HCT116 (cell line): ENCODE measurements at places on chromosomes 3 and 15. TPM values are rescaled to one million over a fixed set of nuclear protein-coding genes. Genes with fewer than 3 reads are reported as not detected.

CKMT1A gene
- 21.6 TPM for total RNA-seq

- no peak overlapping the region for H3K4me3 ChIP-seq
- no peaks in the 10 kb centered on the region for H3K4me1 ChIP-seq
- no peak for DNase-seq
- H3K27ac ChIP-seq = no peak overlapping the region
- no peaks in the 10 kb centered on the region for H3K27me3 ChIP-seq
These were observed 41.4 kb downstream of the PGPEP1L start for GRCh38 chr15:98966091-98966787.

DNA sequence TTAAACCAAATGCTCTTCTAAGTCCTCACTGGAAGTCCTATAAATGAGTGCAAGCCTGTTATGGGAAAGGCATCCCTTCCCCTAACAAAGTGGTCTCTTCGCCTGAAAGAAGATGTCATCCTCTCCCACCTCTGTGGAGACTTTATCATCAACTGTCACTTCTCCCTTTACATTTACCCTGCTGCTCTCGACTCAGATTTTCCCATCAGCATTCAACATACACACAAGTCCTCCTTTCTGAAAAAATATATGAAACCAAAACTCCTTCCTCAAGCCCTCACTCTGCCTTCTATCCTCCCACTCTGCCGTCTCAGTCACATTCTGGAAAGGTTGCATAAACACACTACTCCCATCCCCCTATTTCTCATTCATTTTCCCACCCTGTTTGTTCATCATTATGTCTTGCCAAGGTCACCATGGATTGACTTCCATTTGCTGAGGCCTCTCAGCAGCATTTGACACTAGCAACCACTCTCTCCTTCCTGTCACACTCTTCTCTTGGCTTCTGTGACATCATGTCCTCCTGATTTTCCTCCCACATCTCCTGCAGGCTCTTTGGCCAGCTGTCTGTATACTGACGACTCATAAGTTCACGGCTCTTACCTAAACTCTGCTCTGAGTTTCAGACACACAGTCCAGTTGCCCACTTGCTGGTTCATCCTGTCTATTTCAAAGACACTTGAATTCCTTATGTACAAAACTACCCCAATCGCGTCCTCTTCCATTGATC lies 70.3 kb upstream of the SMAD3 start:
- H3K36me3 ChIP-seq = no peaks in the 10 kb centered on the region
- no peak overlapping the region for H3K4me3 ChIP-seq

DNA sequence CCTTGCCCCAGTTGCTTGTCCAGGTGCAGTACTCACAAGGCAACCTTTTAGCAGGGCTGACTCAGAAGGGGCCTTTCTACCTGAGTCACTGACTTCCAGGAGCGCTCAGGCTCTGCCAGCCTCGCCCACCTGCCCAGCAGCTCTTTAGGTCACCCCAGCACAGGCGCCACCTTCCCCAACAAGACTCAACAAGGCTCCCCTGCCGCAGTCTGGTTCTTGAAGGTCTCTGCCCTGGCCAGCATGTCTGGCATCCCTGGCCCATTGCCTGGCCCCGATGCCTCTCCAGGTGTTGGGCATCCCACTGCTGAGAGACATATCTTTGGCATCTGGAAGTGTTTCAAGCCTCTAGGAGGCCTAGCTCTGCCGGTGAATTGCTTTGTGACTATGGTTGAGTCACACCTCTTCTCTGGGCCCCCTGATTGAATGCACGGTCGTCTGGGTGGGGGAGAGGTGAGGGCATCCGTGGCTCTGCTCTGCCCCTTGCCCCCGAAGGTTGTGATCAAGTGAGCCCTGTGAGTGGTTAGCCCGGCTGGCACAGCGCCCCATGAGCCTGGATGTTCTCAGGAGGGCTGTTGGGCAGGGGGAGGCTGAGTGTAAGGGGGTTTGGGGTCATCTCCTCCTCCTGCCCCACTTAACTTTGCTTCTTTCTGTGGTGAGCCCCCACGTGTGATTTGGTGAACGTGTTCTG lies 21.6 kb downstream of the SNX33 start:
- peak overlapping the region; percentile 94 for H3K27ac ChIP-seq
- peaks cover 96% of the 10 kb centered on the region for H3K4me1 ChIP-seq
- H3K36me3 ChIP-seq = no peaks in the 10 kb centered on the region
- H3K27me3 ChIP-seq = no peaks in the 10 kb centered on the region

GRCh38 chr15:38991701-38992100 lies 427.1 kb upstream of the RASGRP1 start:
- H3K27ac ChIP-seq = no peak overlapping the region
- H3K27me3 ChIP-seq = no peaks in the 10 kb centered on the region
- no peaks in the 10 kb centered on the region for H3K4me1 ChIP-seq

DNA sequence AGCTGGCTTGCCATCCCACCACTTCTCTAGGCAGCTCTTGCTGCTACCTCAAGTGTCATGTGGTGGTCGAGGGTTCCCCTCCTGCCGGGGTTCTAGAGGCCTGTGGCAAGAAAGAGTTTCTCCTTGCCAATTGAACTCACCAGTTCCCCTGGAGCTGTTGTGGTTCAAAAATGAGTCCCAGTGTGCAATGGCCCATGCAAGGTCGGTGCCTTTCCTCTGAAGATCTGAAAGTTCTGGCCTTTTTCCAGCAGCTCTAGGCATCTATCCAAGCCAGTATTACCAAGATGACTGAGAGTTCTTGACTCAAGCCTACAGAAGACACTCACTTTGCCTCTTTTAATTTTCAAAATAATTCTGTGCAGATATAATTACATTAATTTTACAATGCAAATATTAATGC lies 163.6 kb downstream of the KCNMB2 start:
- H3K4me1 ChIP-seq = no peaks in the 10 kb centered on the region
- H3K4me3 ChIP-seq = no peak overlapping the region
- H3K36me3 ChIP-seq = no peaks in the 10 kb centered on the region
- H3K27ac ChIP-seq = no peak overlapping the region

DNA sequence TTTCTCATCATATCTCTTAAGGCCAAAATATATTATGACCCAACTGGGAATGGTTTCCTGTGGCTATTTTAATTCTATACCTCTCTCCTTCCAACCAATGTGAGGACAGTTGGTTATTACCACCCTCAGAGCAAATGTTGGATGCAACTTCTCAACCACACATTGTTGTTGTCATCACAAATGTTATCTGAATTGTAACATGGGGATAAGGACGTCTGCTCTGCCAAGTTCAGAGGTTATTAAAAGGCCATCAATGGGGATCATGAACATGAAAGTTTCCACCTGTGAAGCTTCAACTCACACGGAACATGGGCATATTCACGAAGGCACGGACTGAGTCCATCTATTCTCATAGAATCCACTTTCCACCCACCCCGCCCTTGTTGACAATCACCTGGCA lies 46.8 kb downstream of the MB21D2 start:
- H3K4me1 ChIP-seq = no peaks in the 10 kb centered on the region
- H3K36me3 ChIP-seq = no peaks in the 10 kb centered on the region
- no peak overlapping the region for H3K4me3 ChIP-seq
- no peak for DNase-seq
- no peaks in the 10 kb centered on the region for H3K27me3 ChIP-seq

ST8SIA2 gene
- not detected for total RNA-seq

- peaks cover 12% of the 10 kb centered on the region; the same call in 1 of the 2 replicates for H3K4me1 ChIP-seq
- no peak overlapping the region for H3K27ac ChIP-seq
These were observed 99.2 kb upstream of the MLF1 start for GRCh38 chr3:158471639-158472294.

DNA sequence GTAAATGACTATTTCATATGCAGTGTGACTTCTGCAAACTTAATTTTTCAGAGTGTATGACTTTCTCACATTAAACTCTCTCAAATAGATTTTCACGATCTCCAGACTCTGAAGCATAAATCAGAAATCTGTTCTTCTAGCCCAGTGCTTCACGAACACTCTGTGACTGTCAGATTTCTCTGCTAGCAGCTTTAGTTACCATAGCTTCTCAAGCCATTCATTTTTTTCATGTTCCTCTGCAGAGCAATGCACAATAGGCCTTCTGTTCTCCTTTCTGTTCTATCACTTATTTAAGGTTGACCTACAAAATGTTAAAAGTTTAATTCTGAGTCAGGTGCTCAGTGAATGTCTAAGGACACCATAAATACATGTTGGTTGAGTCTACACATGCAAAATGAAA lies 1102.2 kb downstream of the TUSC7 start:
- H3K4me1 ChIP-seq = no peaks in the 10 kb centered on the region
- DNase-seq = no peak
- H3K27ac ChIP-seq = no peak overlapping the region
- H3K36me3 ChIP-seq = no peaks in the 10 kb centered on the region
- no peak overlapping the region for H3K4me3 ChIP-seq

- H3K27ac ChIP-seq = no peak overlapping the region
- no peaks in the 10 kb centered on the region for H3K36me3 ChIP-seq
- no peak for DNase-seq
These were observed 177.2 kb downstream of the CBLB start for GRCh38 chr3:105691633-105692032.

GOLGA8K gene
- 3.3 TPM for total RNA-seq

CGNL1 gene
- total RNA-seq = 2.2 TPM

DNA sequence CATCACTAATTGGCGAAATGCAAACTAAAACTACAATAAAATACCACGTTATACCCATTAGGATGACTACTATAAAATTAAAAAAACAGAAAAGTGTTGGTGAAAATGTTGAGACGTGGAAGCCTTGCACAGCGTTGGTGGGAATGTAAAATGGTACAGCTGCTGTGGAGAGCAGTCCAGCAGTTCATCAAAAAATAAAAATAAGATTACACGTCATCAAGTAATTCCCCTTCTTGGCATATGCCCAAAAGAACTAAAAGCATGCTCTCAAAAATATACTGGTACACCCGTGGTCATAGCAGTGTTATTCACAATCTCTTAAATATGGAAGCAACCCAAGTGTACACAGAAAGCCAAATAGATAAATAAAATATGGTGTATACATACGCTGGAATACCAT lies 71.8 kb upstream of the NDN start:
- no peaks in the 10 kb centered on the region for H3K4me1 ChIP-seq
- no peaks in the 10 kb centered on the region for H3K36me3 ChIP-seq
- H3K27ac ChIP-seq = no peak overlapping the region
- H3K4me3 ChIP-seq = no peak overlapping the region

CP gene
- total RNA-seq = 0.52 TPM

DNA sequence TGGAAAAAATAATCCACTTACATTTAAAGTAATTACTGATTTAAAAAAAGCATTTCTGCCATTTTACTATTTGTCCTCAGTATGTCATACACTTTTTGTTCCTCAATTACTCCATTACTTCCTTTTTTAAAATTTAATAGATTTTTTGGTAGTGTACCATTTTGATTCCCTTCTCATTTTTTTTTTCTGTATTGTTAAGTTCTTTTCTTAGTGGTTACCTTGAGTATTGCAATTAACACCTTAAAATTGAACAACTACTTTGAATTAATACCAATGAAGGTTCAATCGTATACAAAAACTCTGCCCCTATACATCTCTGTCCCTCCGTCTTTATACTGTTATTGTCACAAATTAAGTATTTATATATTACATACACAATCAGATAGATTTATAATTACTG lies 240.6 kb upstream of the LMCD1 start:
- H3K4me1 ChIP-seq = no peaks in the 10 kb centered on the region
- H3K4me3 ChIP-seq = no peak overlapping the region
- 0 out of 2 replicates have a peak, but pooled peaks cover 5% of the 10 kb centered on the region for H3K27me3 ChIP-seq
- no peak for DNase-seq

DNA sequence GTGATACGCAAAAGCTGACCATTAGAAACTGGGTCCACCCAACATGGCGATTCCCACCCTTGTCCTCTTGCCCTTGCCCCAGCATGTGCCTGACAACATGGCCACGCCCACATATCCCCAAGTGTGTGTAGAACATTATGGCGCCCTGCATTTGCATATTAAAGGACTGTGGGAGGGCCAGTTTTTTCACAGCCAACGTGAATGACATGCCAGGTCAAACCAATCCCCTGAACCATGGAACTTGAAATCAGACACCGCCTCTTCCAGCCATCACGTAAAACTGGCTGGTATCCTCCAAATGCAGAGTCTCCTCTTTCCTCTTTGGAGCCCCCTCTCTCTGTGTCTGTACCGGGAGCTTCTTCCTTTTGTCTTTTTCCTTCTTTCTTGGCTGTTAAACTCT lies 156.7 kb upstream of the EPHA6 start:
- no peak for DNase-seq
- no peak overlapping the region for H3K4me3 ChIP-seq
- H3K4me1 ChIP-seq = no peaks in the 10 kb centered on the region
- no peaks in the 10 kb centered on the region; the same call in 1 of the 2 replicates for H3K36me3 ChIP-seq
- H3K27me3 ChIP-seq = no peaks in the 10 kb centered on the region

GRCh38 chr3:62481962-62482361 lies 108.6 kb upstream of the FEZF2 start:
- peaks cover 47% of the 10 kb centered on the region for H3K27me3 ChIP-seq
- H3K36me3 ChIP-seq = no peaks in the 10 kb centered on the region
- no peak overlapping the region for H3K27ac ChIP-seq
- H3K4me1 ChIP-seq = no peaks in the 10 kb centered on the region

ARGFX gene
- not detected for total RNA-seq

GRCh38 chr3:103308921-103309320 lies 874.1 kb downstream of the ZPLD1 start:
- no peaks in the 10 kb centered on the region for H3K36me3 ChIP-seq
- H3K4me3 ChIP-seq = no peak overlapping the region
- no peaks in the 10 kb centered on the region for H3K4me1 ChIP-seq
- H3K27me3 ChIP-seq = no peaks in the 10 kb centered on the region
- no peak overlapping the region for H3K27ac ChIP-seq

GRCh38 chr3:57779666-57780065 lies 23.6 kb downstream of the SLMAP start:
- no peak overlapping the region for H3K27ac ChIP-seq
- H3K27me3 ChIP-seq = no peaks in the 10 kb centered on the region
- no peak overlapping the region for H3K4me3 ChIP-seq
- H3K4me1 ChIP-seq = no peaks in the 10 kb centered on the region
- no peaks in the 10 kb centered on the region for H3K36me3 ChIP-seq

DNA sequence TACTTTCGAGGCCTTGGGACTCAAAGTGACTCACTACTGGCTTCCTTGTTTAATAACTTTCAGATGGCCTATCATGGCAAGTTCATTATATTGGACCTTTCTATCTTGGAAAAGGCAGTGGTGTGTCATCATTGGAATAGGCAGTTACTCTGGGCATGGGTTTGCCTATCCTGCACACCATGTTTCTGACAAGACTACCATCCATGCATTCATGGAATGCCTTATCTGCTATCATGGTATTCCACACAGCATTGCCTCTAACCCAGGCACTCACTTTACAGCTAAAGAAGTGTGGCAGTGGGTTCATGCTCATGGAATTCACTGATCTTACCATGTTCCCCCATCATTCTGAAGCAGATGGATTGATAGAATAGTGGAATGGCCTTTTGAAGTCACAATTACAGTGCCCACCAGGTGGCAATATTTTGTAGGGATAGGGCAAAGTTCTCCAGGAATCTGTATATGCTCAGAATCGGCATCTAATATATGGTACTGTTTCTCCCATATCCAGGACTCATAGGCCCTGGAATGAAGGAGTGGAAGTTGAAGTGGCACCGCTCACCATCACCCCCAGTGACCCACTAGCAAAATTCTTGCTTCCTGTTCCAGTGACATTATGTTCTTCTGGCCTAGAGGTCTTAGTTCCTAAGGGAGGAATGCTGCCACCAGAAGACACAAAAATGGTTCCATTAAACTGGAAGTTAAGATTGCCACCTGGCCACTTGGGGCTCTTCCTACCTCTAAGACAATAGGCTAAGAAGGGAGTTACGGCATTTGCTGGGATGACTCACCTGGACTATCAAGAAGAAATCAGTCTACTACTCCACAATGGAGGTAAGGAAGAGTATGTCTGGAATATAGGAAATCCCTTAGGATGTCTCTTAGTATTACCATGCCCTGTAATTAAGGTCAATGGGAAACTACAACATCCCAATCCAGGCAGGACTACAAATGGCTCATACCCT lies 1161.4 kb downstream of the SI start:
- peak; percentile 26 for DNase-seq
- H3K27ac ChIP-seq = no peak overlapping the region
- no peak overlapping the region for H3K4me3 ChIP-seq

CMSS1 gene
- total RNA-seq = 64.1 TPM
